Mammary epithelial cell (primary cell): ENCODE measurements at places on chromosomes 12 and 14. TPM values are rescaled to one million over a fixed set of nuclear protein-coding genes. Genes with fewer than 3 reads are reported as not detected.
A peak's percentile ranks its signal among the peaks of the same experiment; 100 is the strongest.

GRCh38 chr14:21346532-21347135, 37.2 kb downstream of the SUPT16H start:
- DNase-seq, result no peak

DNA sequence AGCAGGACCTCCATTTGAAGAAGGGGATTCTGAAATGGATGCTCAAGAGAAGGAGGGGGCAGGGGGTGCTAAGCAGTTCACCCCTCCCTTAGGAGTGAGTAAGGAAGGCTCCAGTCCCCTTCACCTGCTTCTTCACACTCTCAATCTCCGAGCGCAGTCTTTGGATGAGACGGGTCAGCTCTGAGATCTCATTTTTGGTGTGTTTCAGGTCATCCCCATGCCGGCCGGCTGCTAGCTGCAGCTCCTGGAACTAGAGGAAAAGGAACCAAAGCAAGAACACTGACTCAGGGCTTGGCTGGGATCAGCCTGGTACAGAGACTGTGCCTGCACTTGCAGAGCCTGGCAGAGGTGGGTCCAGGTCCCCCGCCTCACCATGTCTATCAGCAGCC, 7.3 kb downstream of the KRT73 start:
- no peak for DNase-seq

- no peak for DNase-seq
These were observed 47.6 kb downstream of the TMEM132C start for GRCh38 chr12:128314611-128315010.

DNA sequence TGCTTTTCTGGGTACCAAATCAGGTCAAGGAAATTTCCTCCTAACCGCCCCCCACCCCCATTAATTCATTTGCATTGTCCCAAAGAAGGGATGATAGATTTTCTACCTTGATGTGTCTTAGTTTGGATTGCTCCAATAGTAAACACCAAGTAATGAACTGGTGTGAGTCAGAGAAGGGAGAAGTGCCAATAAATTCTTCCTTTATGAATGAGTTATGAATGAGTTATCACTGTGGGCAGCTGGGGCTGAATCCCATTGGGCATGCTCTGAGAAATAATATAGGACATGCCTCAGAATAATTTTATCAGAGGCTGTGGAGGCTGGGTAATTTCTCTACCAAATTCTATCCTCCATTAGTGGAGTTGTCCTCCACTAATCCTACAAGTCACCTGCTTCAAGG, 277.9 kb upstream of the FLRT2 start:
- DNase-seq, result peak; percentile 88

The ABCD2 gene
- not detected in 2 replicates for total RNA-seq

The DPPA3 gene
- not detected in 2 replicates for total RNA-seq

- no peak for DNase-seq
These were observed 54.2 kb downstream of the RCOR1 start for GRCh38 chr14:102646615-102647014.

- DNase-seq, result peak; percentile 57
These were observed 2.7 kb downstream of the SDR9C7 start for GRCh38 chr12:56931474-56931978.

The C14orf180 gene
- total RNA-seq, result not detected in 2 replicates

DNA sequence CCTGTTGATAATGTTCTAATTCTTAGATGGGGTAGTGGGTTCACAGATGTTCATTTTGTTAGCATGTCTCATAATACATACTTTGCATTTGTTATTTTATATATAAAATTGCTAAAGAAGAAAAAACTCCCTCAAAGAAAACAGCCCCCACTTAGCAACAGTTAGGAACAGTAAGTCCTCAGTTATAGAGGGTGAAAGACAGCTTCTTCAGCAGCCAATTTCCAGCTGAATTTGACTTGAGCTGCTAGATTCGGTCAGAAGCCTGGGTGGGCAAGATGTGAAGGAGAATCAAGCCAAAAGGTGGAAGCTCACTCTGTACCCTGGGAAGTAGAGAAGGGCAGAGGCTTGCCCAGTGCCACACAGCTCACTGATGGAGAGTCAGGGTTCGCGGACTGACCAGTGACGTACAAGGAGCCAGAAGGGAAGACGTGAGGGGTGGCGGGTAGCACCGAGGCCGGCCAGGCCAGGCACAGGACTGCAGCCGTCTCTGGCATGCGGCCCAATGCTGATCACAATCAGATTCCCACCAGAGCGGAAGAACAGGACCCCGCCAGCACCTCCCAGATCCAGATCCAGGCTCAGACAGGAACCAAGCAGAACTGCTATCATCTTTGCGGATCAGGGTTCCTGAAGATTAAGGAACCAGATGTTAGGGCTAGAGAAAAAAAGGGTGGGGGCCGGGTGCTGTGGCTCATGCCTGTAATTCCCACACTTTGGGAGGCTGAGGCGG, 30.4 kb upstream of the VWF start:
- no peak for DNase-seq

The EPYC gene
- total RNA-seq, result not detected in 2 replicates

DNA sequence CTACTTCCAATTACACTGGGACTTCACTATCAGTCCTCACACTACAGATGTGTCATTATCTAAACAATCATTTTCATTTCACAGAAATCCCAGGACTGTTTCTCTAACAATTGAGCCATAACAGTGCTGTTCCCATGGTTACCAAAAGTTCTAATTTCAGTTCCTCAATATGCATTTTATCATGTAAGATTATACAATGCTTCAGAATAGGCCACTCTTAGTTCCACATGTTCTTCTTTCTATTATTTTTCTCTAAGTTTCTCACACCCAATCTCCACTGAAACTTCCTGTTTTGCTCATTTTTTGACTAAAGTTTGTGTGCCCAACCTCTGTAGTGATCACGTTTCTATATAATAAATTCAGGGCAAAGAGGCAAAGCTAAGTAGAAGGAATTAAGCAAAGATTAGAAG, 185.8 kb downstream of the DUSP6 start:
- DNase-seq, result peak; percentile 60

DNA sequence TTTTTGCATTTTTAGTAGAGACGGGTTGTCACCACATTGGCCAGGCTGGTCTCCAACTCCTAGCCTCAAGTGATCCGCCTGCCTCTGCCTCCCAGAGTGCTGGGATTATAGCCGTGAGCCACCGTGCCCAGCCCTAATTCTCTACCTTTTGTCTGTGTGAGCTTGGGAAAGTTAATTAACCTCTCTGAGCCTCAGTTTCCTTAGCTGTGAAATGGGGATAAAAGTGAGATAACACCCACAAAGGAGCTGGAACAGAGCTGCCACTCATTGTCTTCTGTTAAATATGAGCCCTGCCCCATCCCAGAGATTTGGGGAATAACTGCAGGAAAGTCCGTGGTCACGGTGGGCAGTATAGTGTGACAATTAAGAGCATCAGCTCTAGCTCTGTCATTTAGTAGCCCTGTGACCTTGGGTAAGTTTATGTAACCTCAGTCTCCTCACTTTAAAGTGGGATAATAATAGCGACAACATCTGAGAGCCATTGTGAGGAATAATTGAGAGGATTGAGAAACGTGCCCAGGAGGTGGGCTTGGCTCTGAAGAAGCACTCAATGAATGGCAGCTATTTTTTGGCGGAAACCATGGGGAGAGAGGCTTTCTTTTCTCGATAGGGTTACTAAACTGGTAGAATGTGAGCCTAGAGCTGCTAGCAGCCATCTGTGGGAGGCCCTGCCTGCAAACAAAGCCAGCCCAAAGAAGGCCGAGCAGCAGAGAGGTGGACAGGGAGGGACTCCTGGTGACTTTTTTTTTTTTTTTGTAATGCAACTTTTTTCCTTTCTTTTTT, 60.8 kb upstream of the MED13L start:
- DNase-seq, result no peak

- no peak for DNase-seq
These were observed 16.7 kb downstream of the ALDH1L2 start for GRCh38 chr12:105067511-105068031.

- no peak for DNase-seq
These were observed 5.2 kb upstream of the LRRC23 start for GRCh38 chr12:6899427-6899826.

- no peak for DNase-seq
These were observed 44.9 kb downstream of the ADCK1 start for GRCh38 chr14:77844802-77845201.

- no peak for DNase-seq
These were observed 23.2 kb downstream of the PXN start for GRCh38 chr12:120242275-120242799.

The NDUFA12 gene
- total RNA-seq, result 64.0 TPM

DNA sequence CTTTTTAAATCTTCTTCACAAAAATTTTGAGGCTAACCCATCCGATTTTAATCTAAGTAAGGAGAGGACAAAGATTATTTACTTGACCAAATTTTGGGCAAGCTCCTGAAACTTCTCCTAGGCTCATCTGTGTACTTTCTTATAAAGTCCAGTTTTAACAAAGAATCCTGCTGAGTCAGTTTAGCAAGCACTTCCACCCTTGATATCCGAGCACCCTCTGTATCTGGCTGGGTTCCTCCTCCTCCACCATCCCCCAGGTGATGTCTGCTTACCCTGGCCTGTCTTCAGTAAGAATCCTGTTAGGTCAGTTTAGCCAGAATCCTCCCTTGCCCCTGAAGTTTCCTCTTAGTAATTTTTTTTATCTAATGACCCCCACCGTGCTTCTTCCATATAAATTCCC, 140.5 kb downstream of the PHLDA1 start:
- no peak for DNase-seq

The CCDC177 gene
- total RNA-seq, result not detected

- no peak for DNase-seq
These were observed 7.8 kb downstream of the LRTM2 start for GRCh38 chr12:1827826-1828805.

DNA sequence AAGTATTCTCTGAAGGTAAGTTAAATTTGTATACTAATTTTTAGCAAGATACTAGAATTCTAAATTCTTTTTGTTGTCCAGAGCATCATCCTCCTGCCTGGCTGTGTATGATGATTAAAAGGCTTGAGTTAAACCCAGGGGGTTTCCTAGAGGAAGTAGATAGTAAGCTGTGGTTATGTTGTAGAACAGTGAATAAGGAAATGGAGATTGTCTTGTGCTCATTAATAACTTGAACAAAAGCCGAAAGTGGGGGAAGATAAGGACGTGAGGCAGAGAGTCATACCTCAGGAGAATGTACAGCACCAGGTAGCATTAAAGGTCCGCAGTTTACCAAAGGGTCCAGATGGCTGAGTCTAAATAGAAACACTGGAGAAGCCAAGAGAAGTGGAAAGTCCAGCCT, 42.0 kb downstream of the CKB start:
- no peak for DNase-seq

- DNase-seq, result no peak
These were observed 118.1 kb upstream of the OR4E1 start for GRCh38 chr14:21791749-21792148.

GRCh38 chr14:45145214-45145613, 9.5 kb downstream of the FANCM start:
- DNase-seq, result no peak
